ENCODE measurements at places on chromosomes 12 and 14.

GRCh38 chr14:90722590-90722989 lies 93.6 kb downstream of the TTC7B start:
- no peak for DNase-seq

- no peak for DNase-seq
Measured at GRCh38 chr12:59429766-59430165, 166.1 kb upstream of the SLC16A7 start.

- DNase-seq = no peak
Measured at GRCh38 chr14:104386151-104386841, 193.3 kb upstream of the C14orf180 start.

DNA sequence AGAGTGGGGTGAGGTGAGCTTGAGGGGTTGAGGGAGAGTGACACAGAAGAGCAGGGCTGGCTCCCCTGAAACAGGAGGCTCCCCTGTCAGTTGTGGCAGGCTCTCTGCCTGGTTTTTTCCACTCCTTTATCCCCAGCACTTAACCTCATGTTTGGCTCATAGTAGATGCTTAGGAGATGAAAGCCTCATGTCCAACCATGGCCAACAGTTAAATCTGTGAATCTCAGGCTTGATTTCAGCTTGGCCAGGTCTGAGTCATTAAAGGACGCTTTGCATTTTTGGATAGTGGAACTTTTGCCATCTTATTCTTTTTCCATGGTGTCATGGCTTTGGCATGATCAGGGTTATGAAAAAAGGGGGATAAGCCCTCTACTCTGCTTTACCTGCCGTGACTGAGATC lies 117.2 kb downstream of the CACNA1C start:
- DNase-seq = no peak

DNA sequence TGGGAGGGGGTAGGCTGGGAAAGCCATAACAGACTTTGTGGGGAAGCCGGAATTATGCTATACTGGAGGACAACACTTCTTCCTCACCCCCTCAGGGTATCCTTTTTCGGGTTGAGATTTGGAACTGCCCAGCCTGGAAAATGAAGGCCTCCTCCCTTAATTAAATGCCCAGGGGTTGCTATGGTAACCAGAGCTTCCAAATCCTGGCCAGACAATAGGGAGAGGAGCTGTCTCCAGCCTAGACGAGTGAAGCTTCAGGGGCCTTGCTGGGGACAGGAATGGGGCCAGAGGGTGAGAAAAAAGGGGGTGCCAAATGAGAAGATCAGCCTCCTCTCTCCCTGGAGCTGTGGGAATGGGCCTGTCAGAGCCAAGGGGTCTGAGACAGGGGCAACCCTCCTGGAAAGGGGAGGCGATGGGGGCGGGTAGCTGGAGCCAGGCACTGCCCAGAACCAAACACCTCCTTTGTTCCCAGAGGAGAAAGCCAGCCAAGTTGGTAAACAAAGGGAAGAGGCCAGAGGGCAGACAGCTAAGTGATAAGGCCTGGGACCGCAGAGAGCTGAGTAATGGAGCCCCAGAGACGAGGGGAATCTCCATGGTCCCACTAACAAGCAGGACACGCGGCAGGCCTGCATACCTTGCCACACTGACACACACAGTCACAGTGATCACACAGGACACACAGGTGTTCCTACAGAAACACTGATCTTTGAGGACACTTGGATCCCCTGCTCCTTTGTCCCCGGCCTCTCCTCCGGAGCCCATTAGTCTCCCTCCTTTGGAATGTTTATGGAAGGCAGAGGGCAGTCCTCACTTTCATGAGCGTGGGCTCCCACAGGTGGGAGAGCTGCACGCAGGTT lies 17.9 kb upstream of the RND1 start:
- no peak for DNase-seq

DNA sequence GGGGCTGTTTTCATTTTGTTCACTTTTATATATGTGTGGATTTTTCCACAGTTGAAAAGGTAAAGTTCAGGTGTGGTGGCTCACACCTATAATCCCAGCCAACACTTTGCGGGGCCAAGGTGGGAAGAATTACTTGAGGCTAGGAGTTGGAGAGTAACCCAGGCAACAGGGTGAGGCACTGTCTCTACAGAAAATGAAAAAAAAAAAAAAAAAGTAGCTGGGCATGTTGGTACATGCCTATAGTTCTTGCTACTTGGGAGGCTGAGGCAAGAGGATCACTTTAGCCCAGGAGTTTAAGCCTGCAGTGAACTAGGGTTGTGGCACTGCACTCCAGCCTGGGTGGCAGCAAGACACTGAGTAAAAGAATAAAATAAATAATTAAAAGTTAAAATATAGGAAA lies 326.5 kb downstream of the NAV3 start:
- no peak for DNase-seq

DNA sequence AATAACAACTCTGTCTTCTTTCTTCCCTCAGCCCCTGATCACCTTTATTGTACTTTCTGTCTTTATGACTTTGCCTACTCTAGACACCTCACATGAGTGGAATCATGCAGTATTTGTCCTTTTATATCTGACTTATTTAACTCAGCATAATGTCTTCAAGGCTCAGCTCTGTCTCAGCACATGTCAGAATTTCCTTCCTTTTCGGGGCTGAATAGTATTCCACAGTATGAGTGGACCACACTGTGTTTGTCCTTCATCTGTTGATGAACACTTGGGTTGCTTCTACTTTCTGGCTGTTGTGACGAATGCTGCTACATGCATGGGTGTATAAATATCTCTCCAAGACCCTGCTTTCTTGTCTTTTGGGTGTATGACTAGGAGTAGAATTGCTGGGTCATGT lies 117.6 kb downstream of the KIF26A start:
- no peak for DNase-seq

- no peak for DNase-seq
Measured at GRCh38 chr12:130350715-130351114, 13.0 kb downstream of the PIWIL1 start.

GRCh38 chr12:28759333-28759732 lies 389.7 kb upstream of the FAR2 start:
- no peak for DNase-seq

Data from T-cell (primary cell).